Fibroblast of lung (primary cell): ENCODE measurements at places on chromosomes 3 and 15.

- peak; percentile 16 for DNase-seq
Observed at GRCh38 chr3:182710557-182711157, 82.6 kb upstream of the ATP11B start.

DNA sequence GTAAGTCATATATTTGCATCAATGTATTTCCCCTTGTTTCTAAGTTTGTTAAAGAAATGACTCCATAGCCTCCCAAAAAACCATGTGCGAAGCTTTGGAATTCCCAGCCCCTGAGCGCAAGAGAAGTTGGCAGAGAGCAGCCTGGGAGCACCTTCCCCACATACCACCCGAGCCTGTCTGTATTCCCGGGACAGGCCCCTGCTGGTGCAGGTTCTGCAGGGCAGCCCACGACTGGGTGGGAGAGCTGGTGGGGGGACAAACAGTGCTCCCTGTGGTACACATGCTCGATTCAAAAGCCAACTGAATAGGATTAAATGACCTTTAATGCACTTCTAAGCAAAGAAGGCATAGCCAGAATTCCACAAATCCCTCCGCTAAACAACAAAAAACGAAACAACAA lies 74.6 kb upstream of the SNRPA1 start:
- no peak for DNase-seq

GRCh38 chr15:56150204-56150603 lies 93.5 kb downstream of the RFX7 start:
- no peak for DNase-seq

DNA sequence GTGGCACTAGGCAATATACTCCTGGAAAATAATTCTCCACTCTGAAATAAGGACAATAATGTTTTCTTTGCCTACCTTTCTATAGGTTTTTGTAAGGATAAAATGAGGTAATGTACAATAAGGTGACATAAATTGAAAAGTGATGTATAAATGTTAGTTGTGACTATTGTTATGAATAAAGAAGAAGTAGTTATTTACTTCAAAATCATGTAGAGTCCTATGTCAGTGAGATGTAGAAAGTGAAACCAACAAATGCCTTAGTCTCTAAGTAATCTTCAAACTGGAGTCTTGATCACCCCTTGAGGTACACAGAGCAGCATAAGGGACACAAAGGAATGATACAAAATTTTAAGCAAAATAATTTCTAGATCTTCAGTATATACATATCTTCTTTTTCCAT lies 60.3 kb upstream of the TP63 start:
- no peak for DNase-seq

- DNase-seq: no peak
Observed at GRCh38 chr3:163523375-163523774, 1554.9 kb downstream of the SI start.
